ENCODE measurements at places on chromosomes 5 and 9. TPM values are rescaled to one million over a fixed set of nuclear protein-coding genes. Genes with fewer than 3 reads are reported as not detected.

DNA sequence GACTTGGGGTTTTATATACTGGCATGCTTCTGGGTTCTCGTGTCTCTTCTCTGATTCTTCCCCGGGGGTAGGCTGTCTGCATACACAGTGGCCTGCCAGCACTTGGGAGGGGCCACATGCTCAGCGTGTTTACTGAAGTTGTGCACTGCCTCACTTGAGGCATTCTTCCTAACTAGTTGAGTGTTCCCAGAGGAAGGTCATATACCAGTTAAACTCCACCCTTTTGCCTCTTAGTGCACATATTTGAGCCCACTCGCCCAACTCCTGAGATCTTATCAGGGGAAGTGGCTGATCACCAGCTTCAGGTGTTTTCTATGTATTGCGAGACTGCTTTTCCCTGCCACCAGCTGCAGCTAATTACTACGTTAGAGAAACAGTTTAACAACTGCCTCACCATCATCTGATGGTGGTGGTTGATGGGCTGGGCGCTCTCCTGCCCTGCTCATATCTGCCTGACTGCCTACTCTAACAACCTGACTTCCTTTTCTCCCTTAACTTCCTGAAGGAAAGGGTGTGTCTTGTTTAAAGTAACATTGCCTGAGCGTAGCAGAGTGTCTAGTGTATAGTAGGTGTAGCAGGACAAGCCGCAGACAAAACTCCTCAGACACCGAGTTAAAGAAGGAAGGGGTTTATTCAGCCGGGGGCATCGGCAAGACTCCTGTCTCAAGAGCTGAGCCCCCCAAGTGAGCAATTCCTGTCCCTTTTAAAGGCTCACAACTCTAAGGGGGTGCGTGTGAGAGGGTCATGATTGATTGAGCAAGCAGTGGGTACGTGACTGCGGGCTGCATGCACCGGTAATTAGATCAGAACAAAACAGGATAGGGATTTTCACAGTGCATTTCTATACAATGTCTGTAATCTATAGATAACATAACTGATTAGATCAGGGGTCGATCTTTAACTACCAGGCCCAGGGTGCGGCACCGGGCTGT lies 60.1 kb upstream of the CLINT1 start:
- H3K4me3 ChIP-seq: no peak overlapping the region
- no peak overlapping the region for H3K27ac ChIP-seq

DNA sequence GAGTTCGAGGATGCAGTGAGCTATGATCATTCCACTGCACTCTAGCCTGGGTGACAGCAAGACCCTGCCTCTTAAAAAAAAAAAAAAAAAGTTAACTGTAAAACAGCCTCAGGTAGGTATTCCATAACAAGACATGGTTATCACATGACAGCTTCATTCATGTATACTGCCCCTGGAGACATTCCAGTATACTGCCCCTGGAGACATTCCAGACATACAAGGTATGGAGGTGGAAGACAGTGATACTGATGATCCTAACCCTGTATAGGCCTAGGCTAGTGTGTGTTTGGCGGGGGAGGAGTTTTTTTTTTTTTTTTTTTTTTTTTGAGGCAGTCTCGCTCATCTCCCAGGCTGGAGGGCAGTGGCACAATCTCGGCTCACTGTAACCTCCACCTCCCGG lies 105.5 kb downstream of the RICTOR start:
- H3K4me1 ChIP-seq: no peaks in the 10 kb centered on the region
- no peak overlapping the region for H3K4me3 ChIP-seq

DNA sequence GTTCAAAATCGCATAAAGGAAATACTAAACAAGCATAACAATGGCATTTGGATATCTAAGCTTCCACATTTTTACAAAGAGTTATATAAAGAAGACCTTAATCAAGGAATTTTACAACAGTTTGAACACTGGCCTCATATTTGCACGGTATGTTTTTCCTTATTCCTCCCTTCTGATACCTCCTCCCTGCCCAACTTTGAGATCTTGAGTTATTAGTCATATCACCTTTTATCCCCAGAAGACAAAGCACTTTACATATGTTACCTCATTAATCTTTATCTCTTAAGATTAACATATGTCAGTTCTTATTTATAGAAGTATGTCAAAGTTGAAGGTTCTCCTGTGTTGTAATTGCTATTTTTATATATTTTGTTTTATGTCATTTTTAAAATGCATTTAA lies 29.8 kb downstream of the TDRD7 start:
- H3K4me1 ChIP-seq: no peaks in the 10 kb centered on the region
- H3K27ac ChIP-seq: no peak overlapping the region
- no peak overlapping the region for H3K4me3 ChIP-seq
- no peaks in the 10 kb centered on the region for H3K27me3 ChIP-seq
- no peak for DNase-seq
- H3K36me3 ChIP-seq: 0 out of 2 replicates have a peak, but pooled peaks cover 3% of the 10 kb centered on the region

- H3K36me3 ChIP-seq: no peaks in the 10 kb centered on the region
- no peak overlapping the region for H3K4me3 ChIP-seq
- H3K27ac ChIP-seq: no peak overlapping the region
- no peaks in the 10 kb centered on the region for H3K4me1 ChIP-seq
These were observed 83.5 kb upstream of the RIOK2 start for GRCh38 chr5:97266576-97266975.

DNA sequence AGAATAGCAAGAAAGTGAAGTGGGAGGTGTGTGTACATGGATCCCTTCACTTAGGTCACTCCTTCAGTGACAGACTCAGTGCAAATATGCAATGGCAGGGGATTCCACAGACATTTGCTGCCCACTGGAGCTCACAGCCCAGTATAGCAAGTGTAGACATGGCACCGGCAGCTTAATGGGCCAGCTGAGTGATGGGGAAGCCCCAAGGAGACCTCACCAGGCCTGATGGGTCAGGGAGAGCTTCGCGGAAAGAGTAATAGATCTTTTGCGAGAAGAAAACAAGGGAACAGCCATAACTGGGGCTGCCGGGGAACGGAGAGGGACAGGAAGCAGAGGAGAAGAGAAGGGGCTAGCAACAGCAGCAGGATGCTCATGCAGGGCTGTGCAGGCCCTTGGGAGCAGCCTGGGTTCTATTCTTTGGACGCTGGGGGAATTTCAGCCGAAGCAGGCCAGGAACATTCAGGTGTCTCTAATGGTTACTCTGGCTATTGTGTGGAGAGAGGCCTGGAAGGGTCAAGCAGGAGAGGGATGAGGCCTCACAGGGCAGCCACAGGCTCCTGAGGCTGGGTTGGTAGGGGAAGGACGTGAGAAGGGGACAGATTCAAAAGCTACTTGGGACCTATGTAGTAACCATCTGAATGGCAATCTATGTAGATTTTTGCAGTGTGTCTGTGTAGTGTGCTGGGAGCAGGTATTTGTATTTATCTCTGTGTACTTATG lies 27.0 kb downstream of the TCF7 start:
- H3K36me3 ChIP-seq: peaks cover 96% of the 10 kb centered on the region
- DNase-seq: no peak
- H3K4me3 ChIP-seq: no peak overlapping the region
- no peak overlapping the region for H3K27ac ChIP-seq
- no peaks in the 10 kb centered on the region for H3K27me3 ChIP-seq
- H3K4me1 ChIP-seq: peaks cover 43% of the 10 kb centered on the region

GRCh38 chr9:104850786-104851545 lies 77.0 kb downstream of the ABCA1 start:
- H3K27me3 ChIP-seq: no peaks in the 10 kb centered on the region
- H3K4me1 ChIP-seq: no peaks in the 10 kb centered on the region
- DNase-seq: no peak
- no peak overlapping the region for H3K27ac ChIP-seq
- no peak overlapping the region for H3K4me3 ChIP-seq

DNA sequence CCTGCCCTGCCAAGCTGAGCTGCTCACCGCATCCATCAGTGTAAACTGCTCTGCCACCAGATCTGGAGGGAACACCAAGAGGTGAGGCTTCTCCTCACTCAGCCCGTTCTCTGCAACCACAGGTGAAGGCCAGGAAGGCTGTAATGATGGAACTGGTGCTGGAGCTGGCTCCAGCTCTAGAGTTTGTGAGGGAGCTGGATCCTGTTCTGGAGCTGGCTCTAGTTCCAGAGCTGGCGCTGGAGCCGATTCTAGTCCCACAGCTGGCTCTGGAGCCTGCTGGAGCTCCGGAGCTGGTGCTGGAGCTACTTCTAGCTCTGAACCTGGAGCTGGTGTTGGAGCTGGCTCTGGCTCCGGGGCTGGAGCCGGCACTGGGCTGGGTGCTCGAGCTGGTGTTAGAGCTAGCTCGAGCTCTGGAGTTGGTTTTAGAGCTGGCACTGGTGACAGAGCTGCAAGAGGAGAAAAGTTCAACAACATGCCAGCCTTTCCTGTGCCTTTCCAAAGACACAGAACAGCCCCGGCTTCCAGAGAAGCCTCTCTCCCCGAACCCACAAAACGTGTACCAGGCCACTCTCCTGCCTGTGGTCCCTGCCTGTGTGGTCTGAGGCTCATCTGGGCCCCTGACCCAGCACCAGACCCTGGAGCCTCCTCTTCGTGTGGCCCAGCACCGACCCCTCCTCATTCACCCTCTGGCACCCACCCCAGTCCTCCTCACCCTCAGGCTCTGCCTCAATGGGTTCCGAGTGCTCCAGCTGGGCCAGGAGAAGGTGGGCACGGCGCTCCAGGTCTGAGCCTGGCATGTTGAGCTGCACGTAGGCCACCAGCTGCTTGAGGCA lies 12.9 kb downstream of the RALGDS start:
- 0 out of 2 replicates have a peak, but pooled peaks cover 4% of the 10 kb centered on the region for H3K36me3 ChIP-seq
- H3K27me3 ChIP-seq: no peaks in the 10 kb centered on the region

DNA sequence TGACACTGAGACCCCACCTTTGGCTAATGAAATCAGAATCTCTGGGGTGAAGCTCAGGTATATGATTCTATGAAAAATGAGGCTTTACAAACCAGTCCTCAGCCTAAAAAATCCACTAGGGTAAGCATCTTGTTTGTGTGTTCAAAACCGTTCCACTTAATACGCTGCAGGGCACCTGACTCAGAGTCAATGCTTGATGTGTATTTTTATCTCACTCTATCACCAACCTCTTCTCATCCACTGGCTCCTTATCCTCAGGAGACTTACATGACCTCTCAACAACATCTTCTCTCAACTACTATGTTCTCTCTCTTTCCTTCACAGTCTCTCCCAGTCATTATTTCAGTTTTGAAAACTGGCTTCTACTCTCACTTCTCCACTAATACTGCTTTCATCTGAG lies 153.3 kb upstream of the KCNN2 start:
- no peak overlapping the region for H3K4me3 ChIP-seq
- no peak for DNase-seq
- no peaks in the 10 kb centered on the region for H3K27me3 ChIP-seq
- no peaks in the 10 kb centered on the region for H3K36me3 ChIP-seq

DNA sequence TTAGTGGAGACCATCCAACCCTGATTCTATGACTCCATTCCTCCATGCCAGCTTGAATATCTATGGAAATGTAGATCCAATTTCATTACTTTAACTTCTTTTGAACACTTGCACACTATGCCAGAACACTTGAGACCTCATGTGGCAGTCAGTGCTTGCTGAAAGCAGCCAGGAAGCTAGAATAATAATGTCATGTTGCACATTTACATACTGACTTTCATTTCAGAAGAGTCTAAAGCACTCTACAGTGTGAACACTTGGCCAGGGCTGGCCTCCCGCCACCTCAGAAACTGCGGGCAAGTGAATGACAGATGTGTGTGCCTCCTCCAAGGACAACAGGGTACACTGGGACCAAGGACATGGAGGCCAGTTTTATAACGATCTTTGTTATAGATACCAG lies 97.3 kb downstream of the SLF1 start:
- H3K27me3 ChIP-seq: no peaks in the 10 kb centered on the region
- H3K4me1 ChIP-seq: no peaks in the 10 kb centered on the region
- H3K27ac ChIP-seq: no peak overlapping the region
- H3K36me3 ChIP-seq: no peaks in the 10 kb centered on the region

DNA sequence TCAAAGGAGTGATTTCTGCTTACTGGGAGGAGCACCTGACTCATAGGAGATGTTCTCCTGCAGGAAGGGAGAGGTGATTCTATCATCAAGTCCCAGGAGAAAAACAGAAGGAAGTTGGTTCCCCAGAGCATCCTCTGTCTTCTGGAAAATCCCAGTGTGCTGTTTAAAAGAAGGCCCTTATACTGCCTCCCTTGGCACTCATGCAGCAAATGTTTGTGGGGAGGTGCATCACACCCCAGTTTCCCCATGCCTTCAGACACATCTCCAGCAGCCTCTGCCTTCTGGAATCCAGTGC lies 63.1 kb downstream of the PPARGC1B start:
- no peak overlapping the region for H3K4me3 ChIP-seq
- no peak overlapping the region for H3K27ac ChIP-seq
- H3K36me3 ChIP-seq: no peaks in the 10 kb centered on the region
- no peaks in the 10 kb centered on the region for H3K27me3 ChIP-seq
- no peaks in the 10 kb centered on the region for H3K4me1 ChIP-seq
- DNase-seq: no peak

GRCh38 chr5:2441495-2442180 lies 309.8 kb downstream of the IRX2 start:
- DNase-seq: peak; percentile 30
- H3K27me3 ChIP-seq: no peaks in the 10 kb centered on the region
- no peaks in the 10 kb centered on the region for H3K4me1 ChIP-seq
- no peak overlapping the region for H3K4me3 ChIP-seq
- no peak overlapping the region for H3K27ac ChIP-seq
- no peaks in the 10 kb centered on the region for H3K36me3 ChIP-seq

DNA sequence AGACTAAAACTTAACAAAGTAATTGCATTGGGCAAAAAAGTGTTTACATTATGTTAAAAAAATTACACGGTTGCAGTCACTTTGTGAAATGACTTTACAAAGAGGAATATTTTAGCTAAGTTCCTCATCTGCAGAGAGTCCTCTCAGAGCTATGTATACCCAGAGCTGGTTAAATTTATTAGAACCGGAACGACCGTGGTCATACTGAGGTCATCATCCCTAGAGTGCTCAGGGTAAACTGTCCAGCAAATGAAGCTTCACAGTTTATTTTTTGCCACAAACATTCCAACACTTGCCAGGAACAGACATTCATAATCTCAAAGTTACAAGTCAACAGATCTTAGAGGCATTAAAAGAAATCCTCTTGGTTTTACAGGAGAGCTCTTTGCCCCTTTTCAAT lies 897 bp downstream of the ROPN1L start:
- H3K27ac ChIP-seq: no peak overlapping the region
- no peak for DNase-seq
- peak overlapping the region; percentile 48 for H3K4me3 ChIP-seq
- H3K4me1 ChIP-seq: peaks cover 19% of the 10 kb centered on the region
- H3K36me3 ChIP-seq: no peaks in the 10 kb centered on the region

GRCh38 chr5:16866795-16867576 lies 69.1 kb downstream of the MYO10 start:
- H3K4me3 ChIP-seq: 0 out of 2 replicates have a peak overlapping the region, but pooled peaks have one; percentile 3
- H3K27ac ChIP-seq: peak overlapping the region; percentile 80
- H3K4me1 ChIP-seq: peaks cover 84% of the 10 kb centered on the region
- peaks cover 7% of the 10 kb centered on the region for H3K36me3 ChIP-seq
- H3K27me3 ChIP-seq: no peaks in the 10 kb centered on the region

The CCDC180 gene
- total RNA-seq: 0.03 TPM

The PAXX gene
- 15.1 TPM for total RNA-seq

The GARIN3 gene
- not detected for total RNA-seq

The FAM81B gene
- not detected for total RNA-seq

The ADRB2 gene
- 13.8 TPM for total RNA-seq

The FRRS1L gene
- total RNA-seq: not detected
